ENCODE measurements at places on chromosomes 4 and X.

DNA sequence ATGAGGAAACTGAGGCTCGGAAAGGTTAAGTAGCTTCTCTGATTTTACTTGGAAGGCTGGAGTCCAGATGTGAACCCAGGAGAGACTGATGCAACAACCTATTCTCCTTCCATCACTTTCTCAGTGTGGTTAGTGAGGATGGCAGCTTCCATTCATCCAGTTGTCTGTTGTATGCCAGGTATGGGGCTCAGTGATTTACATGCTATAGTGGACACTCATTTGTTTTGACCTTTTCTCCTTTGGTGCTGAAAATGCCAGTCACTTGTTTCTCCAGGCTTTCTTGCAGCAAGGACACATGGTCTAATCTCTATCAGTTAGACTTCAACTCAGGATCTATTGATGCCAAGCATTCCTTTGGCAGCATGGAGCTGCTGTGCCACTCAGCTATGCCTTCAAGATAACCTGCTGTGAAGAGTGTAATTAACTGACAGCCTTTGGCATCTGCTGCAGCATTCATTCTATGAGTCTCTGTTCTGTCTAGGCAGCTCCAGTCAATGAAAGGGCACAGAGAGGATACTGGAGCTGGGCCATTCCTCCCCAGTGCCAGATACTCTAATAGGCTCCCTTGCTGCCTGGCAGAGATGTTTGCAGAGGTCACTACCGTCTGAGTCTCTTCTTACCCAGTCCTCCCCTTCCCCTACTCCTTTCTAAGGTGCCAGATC, 11.0 kb upstream of the CWH43 start:
- DNase-seq: no peak

DNA sequence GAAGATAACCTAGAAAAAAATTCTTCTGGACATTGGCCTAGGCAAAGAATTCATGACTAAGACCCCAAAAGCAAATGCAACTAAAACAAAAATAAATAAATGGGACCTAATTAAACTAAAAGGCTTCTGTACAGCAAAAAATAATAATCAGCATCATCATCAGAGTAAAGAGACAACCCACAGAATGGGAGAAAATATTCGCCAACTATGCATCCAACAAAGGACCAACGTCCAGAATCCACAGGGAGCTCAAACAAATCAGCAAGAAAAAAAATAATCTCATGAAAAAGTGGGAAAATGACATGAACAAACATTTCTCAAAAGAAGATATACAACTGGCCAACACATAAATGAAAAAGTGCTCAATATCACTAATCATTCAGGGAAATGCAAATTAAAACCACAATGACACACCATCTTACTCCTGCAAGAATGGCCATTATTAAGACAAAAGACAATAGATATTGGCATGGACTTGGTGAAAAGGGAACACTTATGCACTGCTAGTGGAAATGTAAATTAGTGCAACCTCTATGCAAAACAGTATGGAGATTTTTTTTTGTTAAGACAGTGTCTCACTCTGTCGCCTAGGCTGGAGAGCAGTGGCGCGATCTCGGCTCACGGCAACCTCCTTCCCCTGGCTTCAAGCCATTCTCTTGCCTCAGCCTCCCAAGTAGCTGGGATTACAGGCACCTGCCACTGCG, 29.9 kb downstream of the ELF2 start:
- no peak for DNase-seq

DNA sequence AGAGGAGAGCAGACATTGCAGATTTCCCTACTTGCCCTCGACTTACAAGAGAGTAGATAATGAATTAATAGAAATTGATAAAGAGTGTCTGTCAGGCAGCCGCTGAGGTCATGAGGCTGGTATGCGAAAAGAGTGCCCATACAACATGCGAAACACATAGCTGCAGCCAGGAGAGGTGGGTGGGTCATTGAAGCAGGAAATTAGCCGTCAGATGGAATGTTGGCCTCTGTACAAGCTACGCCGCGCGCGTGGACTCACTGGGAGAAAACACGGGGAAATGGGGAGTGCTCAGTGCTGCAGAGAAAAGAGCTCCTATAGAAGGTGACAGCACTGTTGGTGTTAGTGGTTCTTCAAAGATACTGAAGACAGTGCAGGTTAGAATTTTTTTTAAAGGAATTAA, 125.1 kb downstream of the RAPGEF2 start:
- DNase-seq: no peak

DNA sequence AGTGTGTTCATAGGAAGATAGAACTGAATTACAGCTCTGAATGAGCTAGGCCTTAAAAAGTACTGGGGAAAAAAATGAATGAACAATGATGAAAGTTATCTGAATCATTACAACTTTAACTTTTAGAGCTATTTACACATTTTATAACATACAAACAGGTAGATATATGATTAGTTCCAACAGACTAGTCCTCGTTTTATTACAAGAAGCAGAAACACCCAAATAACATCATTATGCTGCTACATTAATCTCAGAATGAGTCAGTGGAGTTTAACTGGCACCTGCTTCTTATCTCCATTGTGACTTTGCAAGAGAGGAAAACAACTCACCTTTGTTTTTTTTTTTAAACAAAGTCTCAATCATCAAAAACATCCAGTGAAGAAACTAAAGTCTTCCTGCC, 15.2 kb downstream of the ATP8A1 start:
- DNase-seq: no peak

Measured in activated CD4-positive, alpha-beta T cell treated with anti-CD3 and anti-CD28 coated beads, Interleukin-2, amount 50 U/mL, for 24 hours (primary cell).